ENCODE measurements at places on chromosomes 5 and 9. TPM values are rescaled to one million over a fixed set of nuclear protein-coding genes. Genes with fewer than 3 reads are reported as not detected.

The LHX6 gene
- total RNA-seq, result not detected

The CLTB gene
- 72.3 TPM for total RNA-seq

The CDO1 gene
- 10.9 TPM for total RNA-seq

The FBP2 gene
- total RNA-seq, result not detected

The ANKRD18B gene
- total RNA-seq, result 1.3 TPM

The OR1L8 gene
- total RNA-seq, result not detected

The CAPSL gene
- not detected for total RNA-seq

The PCDHGB5 gene
- 34.3 TPM for total RNA-seq

The ORM1 gene
- not detected for total RNA-seq

The CRHBP gene
- total RNA-seq, result 0.33 TPM

The IFNB1 gene
- total RNA-seq, result not detected

The CAVIN4 gene
- 1.6 TPM for total RNA-seq

The RC3H2 gene
- 51.8 TPM for total RNA-seq

The GPR21 gene
- total RNA-seq, result 3.1 TPM

The GFRA3 gene
- total RNA-seq, result 0.03 TPM

The INSYN2B gene
- total RNA-seq, result 2.1 TPM

The ZFR gene
- total RNA-seq, result 81.3 TPM

The MUSK gene
- total RNA-seq, result 0.10 TPM

The NRG2 gene
- total RNA-seq, result 0.98 TPM

The SLC6A7 gene
- total RNA-seq, result not detected

The KCNMB1 gene
- total RNA-seq, result 0.07 TPM

The WWC1 gene
- 0.99 TPM for total RNA-seq

The SAP30L gene
- total RNA-seq, result 29.1 TPM

The TMEFF1 gene
- total RNA-seq, result 5.2 TPM

The BASP1 gene
- 89.6 TPM for total RNA-seq

The C1QTNF3 gene
- 1.7 TPM for total RNA-seq

The PRUNE2 gene
- 135 TPM for total RNA-seq

The TAF11L3 gene
- not detected for total RNA-seq

The SPINK7 gene
- not detected for total RNA-seq

The DIPK1B gene
- total RNA-seq, result 2.9 TPM

The TLR4 gene
- 35.8 TPM for total RNA-seq

The SHC3 gene
- total RNA-seq, result 57.2 TPM

The ERBIN gene
- 69.7 TPM for total RNA-seq

The PDCD1LG2 gene
- total RNA-seq, result 22.8 TPM

The FOXD4 gene
- total RNA-seq, result 0.13 TPM

The GRM6 gene
- total RNA-seq, result not detected

The PCDHGB7 gene
- 14.7 TPM for total RNA-seq

The SV2C gene
- not detected for total RNA-seq
